ENCODE measurements at places on chromosomes 5 and 9.

GRCh38 chr9:86281593-86282076 is 703 bp downstream of the ISCA1 start:
- no peak for DNase-seq

GRCh38 chr9:2574203-2574602 is 47.4 kb upstream of the VLDLR start:
- no peak for DNase-seq

DNA sequence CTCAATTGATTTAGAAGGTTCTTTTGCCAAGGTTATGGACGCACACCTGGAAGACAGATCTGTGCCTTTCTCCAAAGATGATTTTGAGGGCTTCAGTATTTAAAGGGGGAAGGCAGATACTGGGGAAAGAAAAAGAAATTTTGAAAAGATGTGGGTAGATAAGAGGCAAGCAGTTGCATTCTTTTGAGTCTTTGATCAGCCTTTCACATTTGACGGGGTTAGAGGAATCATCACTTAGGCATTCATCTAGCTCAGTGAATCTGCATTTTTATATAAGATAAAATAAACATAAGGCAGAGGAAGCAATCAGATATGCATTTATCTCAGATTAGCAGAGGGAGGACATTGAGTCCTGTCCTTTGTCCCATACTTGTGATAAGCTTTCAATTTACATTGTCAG is 243.4 kb upstream of the RAI14 start:
- no peak for DNase-seq

GRCh38 chr5:141919218-141920119 is 4.2 kb upstream of the DELE1 start:
- no peak for DNase-seq

GRCh38 chr9:22363421-22363887 is 83.2 kb upstream of the DMRTA1 start:
- DNase-seq, result no peak

- DNase-seq, result no peak
Measured at GRCh38 chr5:135315386-135315785, 83.6 kb downstream of the MACROH2A1 start.

GRCh38 chr5:126514131-126514557 is 80.9 kb downstream of the ALDH7A1 start:
- no peak for DNase-seq

DNA sequence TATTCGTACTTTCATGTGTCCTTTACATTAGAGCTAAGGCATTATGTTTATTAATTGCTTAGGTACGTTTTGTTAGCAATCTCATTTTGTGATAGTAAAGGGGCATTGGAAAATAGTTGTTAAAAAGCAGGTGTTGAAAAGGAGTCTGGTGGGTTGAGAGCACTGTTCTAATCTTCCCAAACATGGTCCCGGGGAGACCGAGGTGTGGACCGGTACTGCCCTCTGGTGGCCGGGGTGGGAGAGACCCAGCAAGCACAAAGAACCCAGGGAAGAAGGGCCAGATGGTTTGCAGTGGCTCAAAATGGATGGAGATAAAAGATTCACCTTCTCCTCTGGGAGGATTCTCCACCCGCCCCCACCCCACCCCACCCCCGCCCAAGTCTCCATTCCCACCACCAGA is 26.1 kb downstream of the IDNK start:
- peak; percentile 7 for DNase-seq

DNA sequence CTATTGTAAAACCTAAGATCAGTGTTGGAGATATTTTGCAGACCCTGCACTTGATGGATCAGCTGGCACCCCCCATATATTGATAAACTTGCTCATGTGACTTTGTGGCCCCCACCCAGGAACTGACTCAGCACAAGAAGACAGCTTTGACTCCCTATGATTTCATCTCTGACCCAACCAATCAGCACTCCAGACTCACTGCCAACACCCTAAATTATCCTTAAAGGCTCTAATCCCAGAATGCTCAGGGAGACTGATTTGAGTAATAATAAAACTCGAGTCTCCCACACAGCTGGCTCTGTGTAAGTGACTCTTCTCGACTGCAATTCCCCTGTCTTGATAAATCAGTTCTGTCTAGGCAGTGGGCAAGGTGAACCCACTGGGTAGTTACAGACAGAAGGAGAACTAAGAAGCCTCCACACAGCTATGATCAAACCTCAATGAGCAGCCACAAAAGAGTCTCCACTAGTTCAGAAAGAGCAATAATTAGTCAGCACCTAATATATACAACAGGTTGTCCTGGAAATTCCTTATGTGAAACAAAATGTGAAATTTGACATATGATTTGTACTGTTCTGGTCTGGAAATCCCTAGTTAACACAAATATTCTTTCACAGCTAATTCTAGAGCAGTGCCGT is 52.2 kb downstream of the ACTL7B start:
- no peak for DNase-seq

- no peak for DNase-seq
Measured at GRCh38 chr9:81885602-81886001, 42.6 kb upstream of the SPATA31D4 start.

DNA sequence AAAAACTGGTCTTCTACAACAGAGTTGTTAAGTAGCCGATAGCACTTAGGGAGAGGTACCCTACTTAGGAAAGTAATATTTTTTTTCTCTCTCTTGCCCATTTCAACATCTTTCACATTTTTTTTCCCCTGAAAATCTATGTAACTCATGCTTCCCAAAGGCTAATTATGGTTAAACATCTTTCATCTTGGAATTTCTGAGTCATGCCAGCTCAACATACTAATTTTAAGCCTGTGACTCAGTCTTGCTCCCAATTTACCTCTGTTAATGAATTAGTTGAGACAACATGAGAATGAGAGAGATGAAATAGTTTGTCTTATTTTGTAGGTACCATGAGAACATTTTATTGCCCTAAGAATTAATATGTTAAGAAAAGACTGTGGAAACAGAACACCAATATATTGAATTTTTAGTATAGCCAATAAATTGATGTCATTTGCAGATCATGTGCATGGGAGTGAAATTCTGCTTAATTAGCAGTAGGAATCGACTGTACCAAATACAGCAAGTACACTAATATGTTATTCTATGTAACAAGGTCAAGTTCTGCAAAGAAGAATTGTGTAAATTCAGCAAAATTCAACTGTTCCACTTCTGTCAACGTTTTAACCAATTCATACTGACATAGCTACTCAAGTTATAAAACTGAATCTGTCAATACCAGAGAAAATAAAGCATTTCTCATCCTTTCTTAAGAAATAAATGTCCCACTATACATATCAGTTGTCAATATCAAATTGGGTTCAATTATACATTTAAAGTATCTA is 550.0 kb downstream of the PTPRD start:
- DNase-seq, result no peak

Data from NCI-H524 (cell line).